ENCODE measurements at places on chromosomes 1 and 21.

DNA sequence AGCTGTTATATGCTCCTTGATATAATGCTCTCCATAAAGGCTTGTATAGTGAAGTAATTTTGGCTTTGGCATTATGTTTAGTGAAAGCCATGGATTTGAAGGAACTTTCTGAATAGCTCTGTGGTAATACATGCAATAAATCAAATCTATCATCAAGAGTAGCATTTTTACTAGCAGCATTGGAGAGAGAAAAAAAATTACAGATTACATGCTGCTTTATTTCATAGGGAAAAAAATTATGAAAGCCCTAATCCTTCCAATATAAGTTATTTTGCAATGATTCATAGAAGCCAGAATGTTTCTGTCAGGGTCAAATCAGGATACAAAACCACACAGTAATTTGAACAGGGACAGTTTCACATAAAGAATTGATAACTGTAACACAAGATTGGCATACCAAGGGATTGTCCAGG lies 250.0 kb downstream of the SPATA17 start:
- no peak for DNase-seq

DNA sequence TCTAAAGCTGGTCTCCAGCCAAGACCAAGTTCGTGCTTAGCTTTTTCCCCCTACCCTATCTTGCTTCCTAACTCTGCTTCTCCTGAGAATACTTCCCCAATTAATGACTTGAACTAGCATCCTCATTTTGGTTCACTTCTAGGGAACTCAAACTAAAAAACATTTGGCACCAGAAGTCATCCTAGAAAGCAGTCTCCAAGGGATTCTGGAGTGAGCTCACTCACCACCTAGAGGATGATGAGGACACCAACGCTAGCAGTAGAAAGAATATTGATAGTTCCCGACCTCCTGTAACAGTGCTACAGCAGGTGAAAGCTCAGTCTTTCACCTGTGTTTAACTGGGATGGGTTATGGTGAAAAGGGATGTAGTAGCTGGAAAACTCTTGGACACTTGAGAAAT lies 4.7 kb upstream of the PSMB2 start:
- peak; percentile 16 for DNase-seq

DNA sequence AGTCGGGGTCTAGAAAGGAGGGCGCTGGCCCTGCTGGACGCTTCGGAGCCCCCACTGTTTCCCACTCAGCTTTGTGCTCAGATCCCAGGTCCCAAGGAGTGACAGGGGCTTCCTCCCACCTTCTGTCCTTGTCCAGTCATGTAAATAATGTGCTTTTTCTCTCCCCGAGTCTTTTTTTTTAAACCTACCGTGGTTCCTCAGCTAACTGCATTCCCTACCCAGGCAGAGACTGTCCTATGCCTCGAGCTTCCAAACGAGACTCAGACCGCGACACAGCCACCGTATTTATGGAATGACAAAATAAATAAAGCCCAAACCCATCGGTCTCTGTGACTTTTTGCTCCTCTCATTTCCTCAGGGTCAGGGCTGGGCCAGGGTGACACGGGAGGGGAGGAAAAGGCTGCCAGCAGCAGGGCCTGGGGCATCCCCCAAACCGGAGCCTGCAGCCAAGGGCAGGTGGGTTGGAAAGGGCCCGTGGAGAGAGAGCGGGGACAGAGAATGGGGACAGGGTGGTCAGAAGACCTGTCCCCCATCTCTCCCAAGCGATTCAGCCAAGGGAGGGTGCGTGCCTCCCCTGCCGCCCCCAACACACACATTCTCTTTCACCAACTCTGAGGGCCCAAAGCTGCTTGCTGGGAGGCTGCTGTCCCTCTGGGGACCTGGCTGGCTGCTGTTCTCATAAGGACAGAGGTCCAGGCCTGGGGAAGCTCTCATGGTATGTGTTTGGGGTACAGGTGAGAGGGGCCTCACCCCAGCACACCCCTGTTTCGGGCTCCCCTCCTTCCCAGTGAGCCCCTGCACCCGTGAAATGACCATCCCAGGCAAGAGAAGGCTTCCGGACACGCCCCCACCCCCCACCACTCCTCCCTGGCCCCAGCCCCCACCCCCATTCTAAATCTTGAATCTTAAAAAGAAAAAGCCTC lies 55.4 kb downstream of the KCNAB2 start:
- DNase-seq = no peak

DNA sequence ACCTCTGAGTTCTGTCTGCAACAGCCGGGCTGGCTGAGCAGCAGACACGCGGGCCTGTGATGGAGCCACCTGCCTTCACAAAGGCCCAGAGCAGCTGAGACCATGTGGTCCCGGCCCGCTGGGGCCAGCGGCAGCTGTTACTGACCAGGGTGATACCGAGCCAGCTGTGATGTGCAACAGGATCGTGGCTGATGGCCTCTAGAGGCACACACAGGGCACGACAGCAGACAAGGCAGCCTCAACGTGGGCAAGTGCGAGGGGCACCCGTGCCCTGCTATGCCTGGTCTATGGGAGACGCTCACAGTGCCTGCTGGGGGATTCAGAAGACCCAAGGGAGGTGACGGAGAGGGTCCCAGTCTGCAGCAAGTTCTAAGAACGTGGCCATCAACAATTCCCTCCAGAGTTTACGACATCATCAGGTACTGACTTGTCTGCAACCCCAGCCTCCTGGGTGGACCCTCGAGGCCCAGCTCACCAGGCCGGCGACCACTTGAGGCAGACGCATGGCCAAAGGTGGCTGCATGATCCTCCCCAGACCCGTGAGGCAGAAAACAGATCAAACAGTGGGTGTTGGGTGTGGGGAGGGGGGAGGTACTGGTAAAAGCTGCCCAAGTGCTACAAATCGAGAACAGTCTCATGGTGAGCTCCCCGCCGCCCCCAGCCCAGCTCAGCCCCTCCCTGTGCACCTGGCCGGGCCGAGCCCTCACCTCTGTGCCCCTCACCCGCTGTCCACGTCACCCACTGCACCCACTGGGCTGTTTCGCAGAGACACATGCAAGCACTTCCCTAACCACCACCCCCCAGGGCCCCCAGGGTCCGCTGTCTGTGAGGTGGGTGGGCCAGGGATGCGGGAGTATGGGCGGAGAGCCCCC lies 6.0 kb downstream of the POFUT2 start:
- no peak for DNase-seq

- DNase-seq = no peak
These were observed 2.5 kb downstream of the TGFBR3 start for GRCh38 chr1:91883470-91883869.

DNA sequence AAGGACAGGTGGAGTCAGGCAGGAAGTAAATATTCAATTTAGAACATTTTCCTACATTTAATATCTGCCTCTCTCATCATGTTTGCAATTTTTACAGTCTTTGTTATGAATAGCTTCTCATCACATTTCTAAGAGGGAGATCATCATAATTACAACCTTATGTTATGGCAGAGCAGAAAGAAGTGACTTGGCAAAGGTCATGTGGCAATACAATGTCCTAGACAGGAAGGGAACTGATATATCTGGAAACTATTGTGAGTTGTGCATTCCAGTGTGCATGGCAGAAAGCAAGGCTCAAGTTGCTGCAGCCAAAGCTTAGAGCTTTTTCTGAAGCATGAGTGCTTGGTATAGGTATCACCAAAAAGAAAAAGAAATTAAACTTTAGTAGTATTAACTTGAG lies 43.8 kb upstream of the PRRX1 start:
- DNase-seq = peak; percentile 53

DNA sequence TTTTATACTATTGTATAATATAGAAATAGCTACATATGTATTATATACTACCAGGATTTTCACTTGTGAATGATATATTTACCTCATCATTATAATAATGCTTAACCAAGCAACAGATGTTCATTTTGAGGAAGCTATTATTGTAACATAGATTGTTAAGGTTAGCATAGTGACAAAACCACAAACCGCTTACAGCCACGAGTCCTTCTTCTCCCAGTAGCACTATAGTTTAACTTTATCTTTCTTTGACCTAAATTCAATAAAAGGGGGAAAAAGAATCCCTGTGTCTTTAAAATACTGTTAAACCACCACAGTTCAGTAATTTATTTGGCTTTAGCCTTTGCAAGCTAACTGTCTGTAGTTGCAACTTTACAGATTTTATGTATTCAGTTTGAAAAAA lies 1039.4 kb upstream of the B3GALT2 start:
- DNase-seq = no peak

- no peak for DNase-seq
These were observed 55.6 kb upstream of the DAB1 start for GRCh38 chr1:57479471-57479870.

GRCh38 chr1:117011334-117011733 lies 9.8 kb downstream of the CD101 start:
- no peak for DNase-seq

DNA sequence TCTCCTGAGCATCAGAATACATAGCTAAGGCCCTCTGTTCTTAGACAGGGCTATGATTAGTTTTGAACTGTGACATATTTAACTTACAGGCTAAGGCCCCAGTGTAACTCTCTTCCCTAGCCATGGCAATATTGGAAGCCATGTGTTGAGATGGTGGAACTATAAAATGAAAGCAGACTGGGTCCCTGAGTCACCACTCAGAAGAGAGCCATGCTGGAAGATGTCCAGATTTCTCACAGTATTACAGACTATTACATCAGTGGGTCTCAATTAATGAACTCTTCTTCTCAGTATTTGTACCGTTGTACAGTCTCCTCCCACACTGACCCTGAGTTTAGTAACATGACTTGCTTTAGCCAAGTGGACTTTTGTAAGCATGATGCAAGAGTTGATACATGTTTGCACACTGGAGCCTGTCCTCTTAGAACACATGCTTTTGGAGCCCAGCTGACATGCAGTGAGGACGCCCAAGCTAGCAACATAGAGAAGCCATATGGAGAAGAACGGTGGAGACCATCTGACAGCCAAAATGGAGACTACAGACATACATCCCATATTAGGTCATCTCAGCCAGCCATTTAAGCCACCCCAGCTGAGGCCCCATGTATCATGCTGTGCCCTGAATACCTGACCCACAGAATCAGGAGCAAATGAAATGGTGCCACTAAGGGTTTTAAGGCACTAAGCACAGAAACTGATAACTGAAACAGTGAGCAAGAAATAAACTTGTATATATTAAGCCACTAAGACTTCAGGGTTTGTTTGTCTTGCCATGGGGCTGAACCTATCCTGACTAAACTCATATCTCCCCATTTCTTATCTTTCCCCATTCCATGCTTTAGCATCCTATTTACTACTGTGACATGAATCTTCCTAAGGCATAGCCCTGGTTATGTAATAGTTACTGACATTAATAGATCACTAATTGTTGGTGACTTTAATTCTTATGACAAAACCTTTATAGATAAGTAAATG lies 24.4 kb downstream of the TBX15 start:
- DNase-seq = peak; percentile 67

- peak; percentile 58 for DNase-seq
These were observed 1.5 kb upstream of the KCNH1 start for GRCh38 chr1:211135342-211135950.

- DNase-seq = no peak
These were observed 488.5 kb upstream of the RUNX1 start for GRCh38 chr21:35537604-35538003.

DNA sequence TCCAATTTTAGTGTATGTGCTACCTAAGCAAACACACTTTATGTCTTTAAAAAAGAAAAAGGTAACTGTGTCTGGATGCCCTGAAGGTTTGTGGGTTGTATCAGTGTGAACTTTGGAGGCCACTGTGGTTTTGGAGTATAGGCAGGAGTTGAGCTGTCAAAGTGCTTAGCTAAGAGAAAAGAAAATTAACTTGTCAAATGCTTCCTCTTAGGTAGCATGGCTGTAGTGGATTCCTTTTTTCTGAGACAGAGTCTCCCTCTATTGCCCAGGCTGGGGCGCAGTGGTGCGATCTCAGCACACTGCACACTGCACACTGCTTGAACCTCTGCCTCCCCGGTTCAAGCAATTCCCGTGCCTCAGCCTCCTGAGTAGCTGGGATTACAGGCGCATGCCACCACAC lies 11.2 kb upstream of the SLC41A1 start:
- no peak for DNase-seq

DNA sequence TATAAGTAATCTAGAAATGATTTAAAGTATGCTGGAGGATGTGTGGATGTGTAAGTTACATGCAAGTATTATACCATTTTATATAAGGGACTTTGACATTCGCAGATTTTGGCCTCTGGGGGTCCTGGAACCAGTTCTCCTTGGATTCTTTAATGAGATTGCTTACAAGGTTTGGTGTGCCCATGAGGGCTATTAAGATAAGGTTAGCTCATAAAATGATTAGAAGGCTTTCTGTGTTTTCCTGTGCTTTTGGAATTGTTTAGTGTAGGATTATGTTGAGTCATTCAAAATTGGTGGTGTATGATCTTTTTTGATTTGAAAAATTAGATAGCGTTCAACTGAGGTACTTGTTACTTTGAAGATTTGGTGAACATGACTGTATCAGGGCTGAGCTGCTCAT lies 5.6 kb downstream of the USP25 start:
- DNase-seq = no peak

- DNase-seq = peak; percentile 92
These were observed 54.1 kb upstream of the BCAR3 start for GRCh38 chr1:93735722-93736121.

DNA sequence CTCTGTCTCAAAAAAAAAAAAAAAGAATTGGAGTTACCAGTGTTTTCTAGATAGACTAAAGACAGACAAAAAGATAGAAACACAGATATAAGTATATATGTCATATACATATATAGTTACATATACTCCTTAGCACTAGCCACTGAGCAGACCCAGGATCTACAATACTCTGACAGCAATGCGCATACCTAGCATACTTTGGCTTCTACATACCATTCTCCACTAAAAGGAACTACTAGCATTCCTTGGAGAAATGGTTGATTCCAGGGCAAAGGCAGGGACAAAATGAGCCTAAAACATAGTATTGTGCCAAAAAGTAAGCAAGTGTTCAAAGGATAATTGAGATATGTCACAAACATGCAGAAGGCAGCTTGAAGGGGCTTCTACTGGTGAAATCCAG lies 22.7 kb downstream of the SYNJ1 start:
- peak; percentile 29 for DNase-seq

DNA sequence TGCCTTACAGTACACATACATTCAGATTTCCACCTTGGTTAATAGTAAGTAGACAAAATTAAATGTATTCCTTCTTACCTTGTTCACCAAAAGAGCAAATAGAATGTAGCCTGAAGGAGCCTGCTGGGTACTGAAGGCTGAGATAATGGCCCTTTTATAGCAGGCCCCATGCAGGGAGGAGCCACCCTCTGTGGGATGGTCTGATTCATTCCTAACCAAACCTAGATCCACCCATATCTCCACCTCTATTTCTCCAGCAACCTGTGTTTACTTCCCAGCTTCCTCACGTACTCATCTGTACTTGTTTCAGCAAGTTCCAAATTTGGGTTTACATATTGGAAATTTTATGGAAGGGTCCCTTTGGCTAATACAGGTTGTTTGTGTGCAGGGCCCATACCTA lies at the start of gene FLG:
Gene FLG, minus strand, starts transcription at position 129 of the 400 bp plus-strand sequence. CDS start 9,783 bp downstream, outside the sequence.
- no peak for DNase-seq
